WERI-Rb-1 (cell line): ENCODE measurements at places on chromosomes 1 and 21.

DNA sequence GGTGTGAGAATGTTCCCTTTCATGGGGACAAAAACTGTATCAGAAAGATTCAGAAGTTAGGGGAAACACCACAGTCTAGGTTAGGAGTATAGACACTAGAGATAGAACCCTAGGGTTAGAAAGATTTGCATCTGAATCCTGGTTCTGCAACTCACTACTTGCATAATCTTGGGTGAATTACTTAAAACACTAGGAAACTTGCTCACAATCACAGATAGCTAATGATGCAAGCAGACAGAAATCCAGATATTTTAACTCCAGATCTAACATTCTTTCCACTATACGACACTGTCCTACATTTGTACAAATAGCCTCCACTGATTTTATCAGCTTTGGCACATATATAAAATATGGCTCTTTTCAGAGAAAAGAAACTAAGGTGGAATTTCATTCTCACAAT is 30.8 kb upstream of the GLIS1 start:
- no peak for DNase-seq

DNA sequence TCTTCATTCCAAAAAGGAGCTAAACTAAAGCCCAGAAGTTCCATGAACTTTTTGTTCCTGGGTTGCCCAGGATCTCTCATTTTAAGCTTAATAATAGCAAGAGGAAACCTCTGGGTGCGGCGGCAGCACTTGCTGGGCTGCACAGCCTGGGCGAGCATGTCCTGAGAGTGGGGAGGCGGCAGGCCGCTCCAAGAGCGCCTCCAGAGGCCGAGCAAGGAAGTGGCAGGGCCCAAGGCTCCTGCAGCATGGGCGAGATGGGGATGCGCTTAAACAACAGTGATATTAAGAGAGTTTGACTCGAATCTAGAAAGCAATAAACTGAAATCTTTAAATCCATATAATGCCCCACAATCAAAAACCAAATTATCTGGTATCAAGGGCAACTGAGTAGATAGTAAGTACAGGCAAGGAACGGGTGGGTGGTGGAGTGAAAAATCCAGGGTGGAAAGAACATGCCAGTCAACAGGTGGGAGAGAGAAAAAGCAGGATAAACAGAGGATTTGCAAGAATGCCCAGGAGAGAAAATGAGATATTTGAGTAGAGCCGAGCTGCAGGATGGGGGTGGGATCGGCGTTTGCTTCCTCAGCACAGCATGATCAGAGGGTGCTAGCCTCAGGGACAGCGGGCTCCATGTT is 14.1 kb upstream of the TNR start:
- DNase-seq, result peak; percentile 65

- no peak for DNase-seq
Measured at GRCh38 chr1:112544011-112544688, 35.4 kb downstream of the WNT2B start.

DNA sequence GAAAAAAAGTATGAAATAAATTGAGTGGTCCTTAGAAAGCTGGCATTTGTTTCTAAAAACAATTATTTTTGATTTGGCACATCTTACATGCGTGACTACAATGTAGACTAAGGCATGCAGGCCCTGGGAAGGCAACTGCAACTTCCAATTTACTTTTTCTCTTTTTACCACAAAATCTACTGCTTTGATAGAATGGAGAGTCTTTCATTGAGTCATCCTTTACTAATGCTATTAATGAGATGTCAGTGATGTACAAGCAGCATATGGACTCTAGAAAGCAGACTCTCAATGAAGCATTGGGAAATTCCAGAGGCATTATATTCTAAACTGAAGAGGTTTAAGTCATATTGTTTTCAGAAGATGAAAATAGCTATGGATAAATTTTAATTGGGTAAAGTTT is 29.6 kb upstream of the PRRX1 start:
- DNase-seq, result no peak

DNA sequence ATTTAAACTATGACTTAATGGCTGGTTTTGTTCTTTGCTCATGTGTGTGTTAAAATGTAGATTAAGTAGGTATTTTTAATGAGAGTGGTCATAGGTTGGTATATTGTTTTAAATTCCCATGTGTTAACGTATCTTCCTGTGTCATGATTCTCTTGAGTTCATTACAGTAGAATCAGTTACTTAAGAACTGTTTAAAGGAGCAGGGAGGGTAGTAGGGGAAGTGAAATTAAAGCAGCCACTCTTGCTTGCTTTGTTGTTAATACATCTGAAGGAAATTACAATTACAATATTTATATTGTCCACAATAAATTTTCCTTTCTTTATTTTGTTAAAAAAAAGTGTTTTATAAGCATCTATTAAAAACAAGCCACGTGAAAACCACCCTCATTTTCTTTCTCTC is 119.2 kb upstream of the KIAA1614 start:
- no peak for DNase-seq

DNA sequence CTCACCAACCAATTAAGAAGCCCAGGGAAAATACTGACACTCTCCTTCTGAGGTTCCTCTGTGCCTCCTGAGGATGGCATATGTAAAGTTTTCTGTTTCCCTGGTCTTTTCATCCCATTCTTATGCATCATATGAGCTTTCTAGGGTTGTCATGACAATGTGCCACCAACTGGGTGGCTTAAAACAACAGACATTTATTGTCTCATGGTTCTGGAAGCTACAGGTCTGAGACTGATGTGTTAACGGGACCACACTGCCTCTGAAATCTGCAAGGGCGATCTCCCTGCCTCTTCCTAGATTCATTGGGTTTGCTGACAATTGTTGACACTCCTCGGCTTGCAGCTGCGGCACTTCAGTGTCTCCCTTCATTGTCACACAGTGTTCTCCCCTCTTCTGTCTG is 308.4 kb downstream of the RGS7 start:
- DNase-seq, result no peak

- DNase-seq, result no peak
Measured at GRCh38 chr1:74470936-74471335, 41.5 kb downstream of the LRRC53 start.

GRCh38 chr1:235024711-235025421 is 103.8 kb downstream of the TOMM20 start:
- no peak for DNase-seq

GRCh38 chr1:50278410-50278809 is 144.8 kb downstream of the DMRTA2 start:
- peak; percentile 54 for DNase-seq

DNA sequence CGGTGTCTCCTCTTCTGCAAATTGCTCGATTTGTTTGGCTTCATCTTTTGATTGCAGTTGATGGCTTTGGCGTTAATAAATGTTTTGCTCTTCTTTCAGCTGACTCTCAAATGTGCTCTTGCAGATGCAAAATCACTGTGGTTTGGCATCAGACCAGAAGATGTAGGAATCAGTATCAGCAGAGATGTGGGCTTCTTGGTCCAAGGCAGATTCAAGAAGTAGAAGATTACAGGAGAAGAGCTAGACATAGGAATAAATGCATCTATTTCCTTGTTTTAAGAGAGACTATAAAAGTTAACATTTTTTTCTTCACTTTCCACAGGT is 59.8 kb upstream of the BACH1 start:
- no peak for DNase-seq

GRCh38 chr1:188689542-188689941 is 1788.1 kb downstream of the BRINP3 start:
- no peak for DNase-seq

DNA sequence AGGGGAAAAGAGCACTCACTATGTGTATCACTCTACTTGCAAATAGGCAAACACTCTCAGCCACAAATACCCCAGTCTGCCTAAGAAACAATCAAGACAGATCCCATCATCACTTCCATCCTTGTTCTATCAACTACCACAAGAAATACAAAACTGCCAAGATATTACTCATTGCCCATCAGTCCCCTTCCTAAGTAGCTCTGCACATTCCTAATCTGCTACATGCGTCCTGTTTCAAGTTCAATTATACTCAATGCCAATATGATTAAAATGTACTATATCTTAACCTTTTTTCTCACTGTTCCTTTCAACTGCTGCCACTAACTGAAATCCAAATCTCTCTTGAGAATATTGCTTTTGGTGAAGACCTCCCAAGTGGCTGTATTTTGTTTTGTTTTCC is 1688.4 kb downstream of the PLA2G4A start:
- no peak for DNase-seq

DNA sequence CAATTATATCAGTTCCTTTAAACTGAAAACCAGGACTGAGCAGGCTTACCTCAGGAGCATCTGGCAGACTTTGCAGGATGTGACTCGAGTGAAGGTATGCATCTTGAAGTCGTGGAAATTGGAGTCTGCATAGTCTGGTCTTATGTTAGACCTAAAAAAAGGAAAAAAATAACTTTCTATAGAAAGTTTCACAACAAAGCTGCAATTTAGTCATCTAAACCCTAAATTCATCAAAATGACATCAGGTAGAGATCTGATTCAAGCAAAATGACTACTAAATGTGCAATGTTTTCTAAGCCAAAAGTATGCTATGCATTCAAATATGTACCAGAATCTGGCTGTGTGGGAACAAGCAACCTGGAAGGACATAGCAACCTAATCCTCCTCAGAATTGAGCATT is 260.1 kb downstream of the VAV3 start:
- no peak for DNase-seq

- no peak for DNase-seq
Measured at GRCh38 chr1:51520700-51521248, 1.7 kb upstream of the EPS15 start.

- DNase-seq, result peak; percentile 58
Measured at GRCh38 chr21:45098867-45099266, 24.5 kb downstream of the ADARB1 start.

DNA sequence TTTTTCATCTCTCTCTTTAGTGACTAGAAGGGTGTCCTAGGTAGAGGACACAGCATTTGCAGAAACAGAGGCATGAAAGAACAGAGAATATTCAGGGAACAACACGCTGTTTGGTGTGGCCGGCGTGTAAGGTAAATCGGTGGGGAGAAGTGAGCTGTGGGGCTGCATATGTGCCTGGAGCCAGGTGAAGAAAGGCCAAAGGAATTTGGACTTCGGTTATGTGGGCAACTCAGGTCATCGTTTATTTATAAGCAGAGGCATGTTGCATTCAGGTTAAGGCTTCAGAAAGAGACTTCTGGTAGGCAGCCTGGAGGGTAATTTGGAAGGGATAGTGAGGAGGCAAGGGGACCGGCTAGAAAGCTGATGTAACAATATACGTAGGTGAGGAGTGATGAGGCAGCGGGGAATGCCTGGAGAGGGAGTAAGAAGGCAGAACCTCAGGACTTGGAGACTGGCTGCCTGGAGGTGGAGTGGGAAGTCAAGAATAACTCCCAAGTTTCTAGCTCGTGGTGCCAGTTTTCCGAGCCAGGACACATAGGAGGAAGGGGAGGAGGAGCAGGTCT is 64.1 kb upstream of the ACOT11 start:
- no peak for DNase-seq

- DNase-seq, result no peak
Measured at GRCh38 chr1:44661781-44662682, 12.2 kb downstream of the TMEM53 start.

GRCh38 chr1:161998811-161999210 is 24.9 kb downstream of the OLFML2B start:
- no peak for DNase-seq

DNA sequence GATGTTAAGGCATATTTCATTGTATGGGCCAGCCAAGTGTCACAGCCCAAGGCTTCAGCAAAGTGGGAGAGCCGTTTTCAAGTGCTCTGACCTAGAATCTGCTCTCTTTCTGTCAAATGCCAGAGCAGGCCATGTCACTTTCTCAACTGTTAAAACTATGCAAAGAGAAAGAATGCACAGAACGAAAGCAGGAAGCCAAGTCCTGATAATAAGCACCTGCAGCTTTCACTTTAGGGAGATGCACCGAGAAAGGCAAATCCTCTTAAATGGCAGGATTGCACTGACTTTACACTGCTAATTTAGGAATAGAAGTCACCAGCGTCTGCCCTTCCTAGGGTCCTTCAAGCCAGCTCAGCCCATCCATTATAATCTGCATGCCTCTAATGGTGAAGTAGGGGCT is 49.2 kb upstream of the NTPCR start:
- peak; percentile 56 for DNase-seq

DNA sequence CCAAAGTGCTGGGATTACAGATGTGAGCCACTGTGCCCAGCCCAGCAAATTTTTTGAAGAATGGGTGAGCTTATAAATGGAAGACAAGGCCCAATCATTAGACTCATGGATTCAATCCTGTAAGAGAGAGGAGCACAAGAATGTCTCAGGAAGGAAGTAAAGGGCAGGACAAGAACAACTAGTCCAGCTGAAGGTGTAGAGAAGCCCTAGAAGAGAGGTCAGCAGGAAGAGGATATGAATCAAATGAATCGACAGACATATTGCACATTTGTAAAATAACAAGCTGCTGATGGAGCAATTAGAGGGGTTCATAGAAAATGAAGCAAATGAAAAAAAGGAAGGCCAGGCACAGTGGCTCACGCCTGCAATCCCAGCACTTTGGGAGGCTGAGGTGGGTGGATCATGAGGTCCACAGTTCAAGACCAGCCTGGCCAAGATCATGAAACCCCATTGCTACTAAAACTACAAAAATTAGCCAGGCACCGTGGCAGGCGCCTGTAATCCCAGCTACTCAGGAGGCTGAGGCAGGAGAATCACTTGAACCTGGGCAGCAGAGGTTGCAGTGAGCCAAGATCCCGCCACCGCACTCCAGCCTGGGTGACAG is 74.9 kb downstream of the MIS18A start:
- no peak for DNase-seq

- DNase-seq, result no peak
Measured at GRCh38 chr1:48442864-48443619, 29.0 kb downstream of the SPATA6 start.

DNA sequence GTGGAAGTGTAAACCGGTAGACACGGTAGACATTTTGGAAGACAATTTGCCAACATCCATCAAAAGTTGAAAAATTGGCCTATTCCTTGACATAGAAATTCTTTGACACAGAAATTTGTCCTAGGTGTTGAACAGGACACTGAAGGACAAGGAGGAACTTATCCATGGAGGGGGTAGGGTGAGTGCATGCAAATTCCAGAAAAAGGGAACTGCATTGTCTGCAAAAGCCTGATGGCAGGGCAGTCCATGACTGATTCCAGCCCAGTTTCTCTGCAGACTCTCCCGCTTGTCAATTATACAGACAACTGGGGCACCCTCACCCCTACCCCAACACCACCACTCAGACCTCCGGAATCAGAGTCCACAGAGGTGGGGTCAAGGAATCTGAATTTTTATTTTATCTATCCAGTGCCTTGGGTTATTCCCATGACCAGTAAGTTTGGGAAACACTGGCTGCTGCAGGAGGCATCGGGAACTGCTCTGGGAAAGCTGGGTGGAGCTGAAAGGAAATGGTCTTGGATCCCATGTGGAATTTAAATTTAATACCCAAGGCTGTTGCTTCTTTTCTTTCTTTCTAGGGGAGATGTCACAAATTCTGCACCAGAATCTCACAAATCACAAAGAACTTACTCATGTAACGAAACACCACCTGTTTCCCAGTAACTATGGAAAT is 103.3 kb upstream of the SLC45A1 start:
- no peak for DNase-seq

- DNase-seq, result peak; percentile 26
Measured at GRCh38 chr1:5161372-5161771, 507.0 kb downstream of the AJAP1 start.

GRCh38 chr1:23224739-23225648 is 7.7 kb upstream of the HTR1D start:
- DNase-seq, result no peak

- peak; percentile 42 for DNase-seq
Measured at GRCh38 chr1:64073705-64074104, 129.7 kb upstream of the UBE2U start.

- no peak for DNase-seq
Measured at GRCh38 chr1:208150833-208151458, 93.2 kb downstream of the PLXNA2 start.

- DNase-seq, result no peak
Measured at GRCh38 chr21:28725396-28725795, 267.3 kb downstream of the LTN1 start.
